ENCODE measurements at places on chromosomes 3 and 15.

DNA sequence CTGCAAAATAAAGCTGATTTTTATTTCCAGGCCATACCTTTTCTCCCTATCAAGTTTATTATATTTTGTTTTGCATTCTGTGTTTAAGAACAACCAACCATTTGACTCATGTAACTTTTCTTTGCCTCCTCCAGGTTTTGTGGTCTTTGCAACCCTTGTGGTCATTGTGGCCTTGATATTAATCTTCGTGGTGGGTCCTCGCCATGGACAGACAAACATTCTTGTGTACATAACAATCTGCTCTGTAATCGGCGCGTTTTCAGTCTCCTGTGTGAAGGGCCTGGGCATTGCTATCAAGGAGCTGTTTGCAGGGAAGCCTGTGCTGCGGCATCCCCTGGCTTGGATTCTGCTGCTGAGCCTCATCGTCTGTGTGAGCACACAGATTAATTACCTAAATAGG is 27.6 kb downstream of the NIPA2 start:
- DNase-seq = no peak

DNA sequence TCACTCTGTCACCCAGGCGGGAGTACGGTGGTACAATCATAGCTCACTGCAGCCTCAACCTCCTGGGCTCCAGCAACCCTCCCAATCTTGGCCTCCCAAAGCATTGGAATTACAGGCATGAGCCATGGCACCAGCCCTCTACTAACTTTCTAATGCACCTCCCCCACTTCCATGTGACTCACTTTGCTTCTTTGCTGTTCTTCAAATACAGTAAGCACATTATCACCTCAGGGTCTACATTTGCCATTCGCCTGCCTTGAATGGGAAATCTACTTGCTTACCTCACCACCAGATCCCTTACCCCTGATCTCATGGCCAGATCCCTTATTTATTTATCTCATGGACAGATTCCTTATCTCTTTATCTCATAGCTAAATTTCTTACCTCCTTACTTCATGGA is 235.3 kb downstream of the KCNMB2 start:
- DNase-seq = no peak

- no peak for DNase-seq
Measured at GRCh38 chr3:53703630-53704362, 142.4 kb downstream of the CHDH start.

DNA sequence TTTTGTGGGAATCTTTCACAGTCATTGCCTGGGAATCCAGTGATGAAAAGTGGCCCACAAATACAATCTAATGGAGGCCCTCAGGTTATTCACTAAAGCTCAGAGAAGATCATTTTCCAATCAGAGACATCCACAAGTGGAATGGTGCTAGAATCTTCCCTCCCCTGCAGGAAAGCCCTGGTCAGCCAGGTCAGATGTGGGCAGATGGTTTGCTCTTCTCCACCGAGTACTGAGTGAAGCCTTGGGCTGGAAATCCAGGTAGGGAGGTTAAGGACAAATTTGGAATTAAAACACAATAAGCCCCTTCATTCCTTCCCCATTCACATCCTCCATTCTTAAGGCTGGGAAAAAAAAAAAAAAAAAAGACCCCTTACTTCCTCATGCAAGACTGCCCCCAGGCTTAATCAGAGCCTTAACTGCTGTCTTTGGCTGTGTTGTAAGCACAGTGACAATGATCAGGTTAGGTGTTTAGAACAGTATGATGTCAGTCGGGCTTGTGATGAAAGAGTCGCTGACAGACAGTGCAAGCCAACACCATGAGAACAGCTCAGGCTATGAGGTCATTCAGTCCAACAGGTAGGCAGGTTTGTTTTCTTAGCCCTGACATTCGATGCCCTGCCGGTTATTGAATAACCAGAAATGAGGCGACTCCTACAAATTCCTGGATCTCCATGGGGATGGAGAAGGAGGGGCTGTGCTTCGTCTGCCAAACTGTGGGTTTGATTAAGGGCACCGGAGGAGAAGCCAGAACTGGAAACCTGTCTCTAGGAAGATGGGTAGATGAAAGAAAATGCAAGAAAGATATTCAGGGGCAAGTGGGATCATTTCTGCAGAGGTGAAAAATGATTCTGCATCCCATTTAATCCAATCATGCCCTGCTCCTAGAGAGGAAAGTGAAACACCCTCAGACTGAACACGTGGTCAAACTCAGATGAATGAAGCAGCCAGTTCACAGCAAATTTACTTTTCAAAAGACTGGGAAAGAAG is 23.5 kb upstream of the HES1 start:
- DNase-seq = peak; percentile 89

GRCh38 chr3:40827226-40827625 is 302.5 kb downstream of the ZNF621 start:
- DNase-seq = no peak
